Small intestine (tissue), 16 donors: ENCODE measurements at places on chromosomes 6 and 20. TPM values are rescaled to one million over a fixed set of nuclear protein-coding genes. Genes with fewer than 3 reads are reported as not detected.
A peak's percentile ranks its signal among the peaks of the same experiment; 100 is the strongest.

GRCh38 chr20:5734602-5735001, 15.6 kb upstream of the SHLD1 start:
- H3K36me3 ChIP-seq, result no peaks in the 10 kb centered on the region
- H3K27me3 ChIP-seq, result no peaks in the 10 kb centered on the region
- no peak overlapping the region for H3K27ac ChIP-seq
- H3K4me3 ChIP-seq, result no peak overlapping the region

The MAP7 gene
- 45.6 TPM for polyA plus RNA-seq

The LKAAEAR1 gene
- polyA plus RNA-seq, result 0.09 TPM

GRCh38 chr6:93575495-93576267, 156.3 kb upstream of the EPHA7 start:
- DNase-seq, result no peak
- no peaks in the 10 kb centered on the region for H3K36me3 ChIP-seq
- no peaks in the 10 kb centered on the region for H3K27me3 ChIP-seq
- no peak overlapping the region for H3K4me3 ChIP-seq

GRCh38 chr6:39941138-39941537, 6.9 kb upstream of the MOCS1 start:
- H3K36me3 ChIP-seq, result no peaks in the 10 kb centered on the region
- DNase-seq, result no peak
- H3K27ac ChIP-seq, result no peak overlapping the region
- H3K4me3 ChIP-seq, result no peak overlapping the region
- H3K27me3 ChIP-seq, result no peaks in the 10 kb centered on the region

DNA sequence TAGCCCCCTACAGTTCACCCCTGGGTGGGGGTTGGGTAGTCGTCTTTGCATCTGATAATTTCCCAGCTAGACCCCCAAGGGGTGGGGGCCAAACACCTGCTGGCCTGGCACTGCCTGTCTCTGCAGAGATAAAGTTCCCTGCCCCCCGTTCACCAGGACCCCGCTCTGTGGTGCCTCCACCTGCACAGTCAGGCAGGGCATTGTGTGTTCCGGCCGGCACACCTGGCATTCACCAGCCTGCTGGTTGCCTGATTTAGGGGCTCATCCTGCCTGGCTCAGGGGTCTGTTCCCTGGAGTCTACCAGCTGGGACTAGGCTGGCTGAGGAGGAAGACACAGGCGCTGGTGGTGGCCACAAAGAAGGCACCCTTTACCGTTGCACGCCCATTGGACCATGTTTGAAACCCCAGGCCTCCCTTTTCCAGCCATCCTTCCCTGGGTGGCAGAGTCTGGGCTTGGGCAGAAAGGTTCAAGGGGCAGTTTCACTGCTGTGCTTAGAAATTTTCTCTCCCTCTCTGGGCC, 30.8 kb upstream of the SCRT2 start:
- H3K4me3 ChIP-seq, result no peak overlapping the region
- no peaks in the 10 kb centered on the region for H3K4me1 ChIP-seq
- H3K27me3 ChIP-seq, result peaks cover 18% of the 10 kb centered on the region
- DNase-seq, result no peak
- no peaks in the 10 kb centered on the region for H3K36me3 ChIP-seq

The SYCP2 gene
- 2.6 TPM for polyA plus RNA-seq

GRCh38 chr6:69825904-69826303, 29.1 kb upstream of the LMBRD1 start:
- H3K4me3 ChIP-seq, result no peak overlapping the region
- no peaks in the 10 kb centered on the region for H3K27me3 ChIP-seq
- H3K27ac ChIP-seq, result no peak overlapping the region

The SPATS1 gene
- not detected for polyA plus RNA-seq

- no peak for DNase-seq
- no peaks in the 10 kb centered on the region for H3K36me3 ChIP-seq
- no peaks in the 10 kb centered on the region for H3K27me3 ChIP-seq
Observed at GRCh38 chr6:78157606-78158005, 504.8 kb downstream of the MEI4 start.

The LY6G5B gene
- polyA plus RNA-seq, result 16.5 TPM

- no peak overlapping the region for H3K4me3 ChIP-seq
- H3K27ac ChIP-seq, result no peak overlapping the region
- no peaks in the 10 kb centered on the region for H3K4me1 ChIP-seq
- H3K27me3 ChIP-seq, result no peaks in the 10 kb centered on the region
- no peaks in the 10 kb centered on the region for H3K36me3 ChIP-seq
Observed at GRCh38 chr6:20805021-20805420, 270.8 kb downstream of the CDKAL1 start.

The ARMC12 gene
- not detected for polyA plus RNA-seq

DNA sequence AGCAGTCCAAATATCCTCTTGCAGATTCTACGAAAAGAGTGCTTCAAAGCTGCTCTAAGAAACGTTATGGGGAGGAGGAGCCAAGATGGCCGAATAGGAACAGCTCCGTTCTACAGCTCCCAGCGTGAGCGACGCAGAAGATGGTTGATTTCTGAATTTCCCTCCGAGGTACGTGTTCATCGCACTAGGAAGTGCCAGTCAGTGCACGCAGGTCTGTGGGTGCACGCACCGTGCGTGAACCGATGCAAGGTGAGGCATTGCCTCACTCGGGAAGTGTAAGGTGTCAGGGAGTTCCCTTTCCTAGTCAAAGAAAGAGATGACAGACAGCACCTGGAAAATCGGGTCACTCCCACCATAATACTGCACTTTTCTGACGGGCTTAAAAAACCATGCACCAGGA, 272.1 kb upstream of the DEFB115 start:
- no peaks in the 10 kb centered on the region for H3K4me1 ChIP-seq
- H3K27me3 ChIP-seq, result no peaks in the 10 kb centered on the region
- no peaks in the 10 kb centered on the region for H3K36me3 ChIP-seq
- no peak for DNase-seq
- no peak overlapping the region for H3K4me3 ChIP-seq

The SPATA25 gene
- not detected for polyA plus RNA-seq

- no peak overlapping the region for H3K27ac ChIP-seq
- H3K4me1 ChIP-seq, result no peaks in the 10 kb centered on the region
- no peak overlapping the region for H3K4me3 ChIP-seq
- DNase-seq, result no peak
- no peaks in the 10 kb centered on the region for H3K36me3 ChIP-seq
Observed at GRCh38 chr6:14306151-14306906, 188.8 kb downstream of the CD83 start.

The DBNDD2 gene
- 114 TPM for polyA plus RNA-seq

The KIF25 gene
- not detected for polyA plus RNA-seq

DNA sequence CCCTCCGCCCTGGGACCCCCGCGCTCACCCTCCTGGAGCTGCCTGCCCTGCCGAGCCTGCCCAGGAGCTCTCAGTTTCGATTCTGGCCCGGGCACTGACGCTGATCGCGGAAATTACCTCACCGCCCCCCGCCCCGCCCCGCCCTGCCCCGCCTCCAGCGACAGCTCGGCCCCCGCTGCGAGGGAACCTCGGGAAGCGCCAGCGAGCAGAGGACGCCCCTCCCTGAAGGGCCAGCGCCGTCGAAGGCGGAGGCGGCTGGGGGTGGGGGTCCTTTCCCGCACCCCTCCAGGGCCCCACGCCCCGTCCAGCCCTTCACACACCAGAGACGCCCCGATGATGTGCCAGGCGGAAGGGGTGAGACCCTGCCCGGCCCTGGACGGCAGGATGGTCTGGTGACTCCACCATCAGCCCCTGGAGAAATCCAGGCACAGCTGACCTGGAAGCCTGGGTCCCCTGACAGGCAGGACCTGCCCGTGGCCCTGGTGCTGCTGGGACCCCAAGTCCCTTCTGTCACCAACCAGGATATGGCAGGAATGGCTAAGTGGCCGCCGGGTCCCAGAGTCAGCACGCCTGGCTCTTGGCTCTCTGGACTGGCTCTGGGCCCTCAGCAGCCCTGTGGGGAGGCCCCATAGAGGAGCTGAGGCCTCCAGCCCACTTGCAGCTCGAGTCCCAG, at the start of gene HELZ2:
HELZ2 (minus strand) TSS at position 84 of the 673 bp plus-strand sequence. CDS start 1,854 bp downstream, outside the sequence.
- peak within 1 kb of the TSS; percentile 57 for H3K27ac ChIP-seq
- peak within 1 kb of the TSS; percentile 93 for H3K4me3 ChIP-seq
- H3K36me3 ChIP-seq, result peaks cover 2% of the 10 kb centered on the region
- peak; percentile 82 for DNase-seq
- no peaks in the 10 kb centered on the region for H3K4me1 ChIP-seq

DNA sequence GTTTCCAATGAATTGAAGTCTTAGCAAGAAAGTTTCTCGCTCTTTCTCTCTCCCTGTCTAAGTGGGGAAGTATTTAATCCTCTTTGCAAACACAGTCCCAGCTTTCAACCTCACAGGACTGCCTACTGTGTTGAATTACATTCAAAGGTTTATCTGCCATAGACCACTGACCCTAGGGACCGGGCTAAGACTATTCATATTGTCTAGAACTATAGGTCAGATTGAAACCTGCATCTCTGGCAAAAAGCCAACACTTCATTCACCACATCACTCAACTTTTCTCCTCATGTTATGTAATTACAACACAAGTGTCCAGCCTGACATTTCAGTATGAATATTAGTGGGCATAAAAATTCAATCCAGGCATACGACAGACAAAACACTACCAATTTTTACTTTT, 314.7 kb upstream of the RSPO3 start:
- H3K27me3 ChIP-seq, result peaks cover 2% of the 10 kb centered on the region
- no peaks in the 10 kb centered on the region for H3K4me1 ChIP-seq
- no peak overlapping the region for H3K4me3 ChIP-seq
- H3K27ac ChIP-seq, result no peak overlapping the region
- H3K36me3 ChIP-seq, result no peaks in the 10 kb centered on the region

GRCh38 chr20:740162-740561, 28.1 kb downstream of the SLC52A3 start:
- peaks cover 4% of the 10 kb centered on the region for H3K27me3 ChIP-seq
- H3K4me3 ChIP-seq, result no peak overlapping the region
- peak; percentile 60 for DNase-seq
- no peak overlapping the region for H3K27ac ChIP-seq
- H3K4me1 ChIP-seq, result no peaks in the 10 kb centered on the region

DNA sequence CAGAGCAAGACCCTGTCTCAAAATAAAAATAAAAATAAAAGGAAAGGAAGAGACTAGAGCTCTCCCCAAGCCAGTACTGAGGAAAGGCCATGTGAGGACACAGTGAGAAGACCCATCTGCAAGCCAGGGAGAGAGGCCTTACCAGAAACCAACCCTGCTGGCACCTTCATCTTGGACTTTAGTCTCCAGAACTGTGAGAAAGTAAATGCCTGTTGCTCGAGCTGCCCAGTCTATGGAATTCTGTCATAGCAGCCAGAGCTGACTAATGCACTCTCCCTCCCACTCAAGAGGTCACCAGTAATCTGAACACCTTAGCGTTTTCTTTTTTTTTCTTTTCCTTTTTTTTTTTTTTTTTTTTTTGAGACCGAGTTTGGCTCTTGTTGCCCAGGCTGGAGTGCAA, 7.3 kb upstream of the PRPH2 start:
- H3K27ac ChIP-seq, result no peak overlapping the region
- DNase-seq, result peak; percentile 71
- H3K4me1 ChIP-seq, result no peaks in the 10 kb centered on the region
- no peak overlapping the region for H3K4me3 ChIP-seq

The PRSS35 gene
- 0.12 TPM for polyA plus RNA-seq

DNA sequence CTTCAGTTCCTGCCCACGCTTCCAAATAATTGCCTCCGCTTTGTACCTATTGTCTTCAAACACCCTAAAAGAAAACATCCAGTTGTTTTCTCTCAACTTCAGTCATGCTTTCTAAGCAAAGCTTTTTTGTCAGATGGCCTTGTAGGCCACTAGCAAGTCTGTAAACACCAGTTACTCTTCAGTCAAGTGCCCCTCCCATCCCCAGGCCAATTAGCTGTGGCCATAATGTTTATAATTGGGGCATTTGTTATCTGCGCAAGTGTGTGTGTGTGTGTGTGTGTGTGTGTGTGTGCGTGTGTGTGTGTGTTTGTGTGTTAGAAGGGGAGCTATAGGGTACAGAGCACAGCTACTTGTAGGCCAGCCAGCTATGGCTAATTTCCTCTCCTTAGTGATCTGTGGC, 272.4 kb upstream of the MARCKS start:
- H3K27me3 ChIP-seq, result no peaks in the 10 kb centered on the region
- H3K36me3 ChIP-seq, result no peaks in the 10 kb centered on the region
- H3K4me3 ChIP-seq, result no peak overlapping the region
- no peak overlapping the region for H3K27ac ChIP-seq

DNA sequence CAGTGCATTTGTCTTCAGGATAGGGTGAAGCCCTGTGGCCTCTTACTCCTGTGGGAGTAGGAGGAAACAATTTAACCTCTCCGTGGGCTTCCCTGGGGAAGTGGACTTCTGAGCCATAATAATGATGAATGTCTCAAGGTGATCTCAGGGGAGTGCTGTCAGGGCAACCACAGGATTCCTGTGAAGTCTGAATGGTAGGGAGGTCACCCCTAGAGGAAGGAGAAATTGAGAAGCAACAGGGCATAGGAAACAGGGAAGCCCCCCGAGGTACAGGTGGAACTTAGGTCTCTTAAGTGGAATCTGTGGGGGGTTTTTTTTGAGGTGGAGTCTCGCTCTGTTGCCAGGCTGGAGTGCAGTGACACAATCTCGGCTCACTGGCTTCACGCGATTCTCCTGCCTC, 26.9 kb downstream of the STK35 start:
- no peaks in the 10 kb centered on the region for H3K4me1 ChIP-seq
- no peak for DNase-seq
- no peak overlapping the region for H3K27ac ChIP-seq
- H3K27me3 ChIP-seq, result no peaks in the 10 kb centered on the region
- H3K36me3 ChIP-seq, result peaks cover 35% of the 10 kb centered on the region

DNA sequence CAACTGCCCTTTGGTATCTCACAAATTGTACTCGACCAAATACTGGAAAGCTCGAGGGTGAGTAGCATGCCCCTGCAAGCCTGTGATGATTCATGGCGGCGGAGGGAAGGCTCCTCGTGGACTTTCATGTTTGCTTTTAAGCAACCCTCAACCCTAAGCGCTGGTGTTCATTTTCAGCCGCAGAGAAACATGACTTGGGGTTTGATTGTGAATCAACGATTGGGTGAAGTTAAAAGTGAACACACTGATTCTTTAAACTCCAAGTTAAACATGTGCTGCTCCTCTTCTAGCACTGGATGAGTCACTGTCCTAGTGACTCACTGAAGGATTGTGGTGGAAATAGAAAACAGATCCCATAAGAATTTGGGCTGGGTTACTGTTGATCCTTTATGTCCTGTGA, 8.3 kb downstream of the CD109 start:
- H3K36me3 ChIP-seq, result no peaks in the 10 kb centered on the region
- H3K27me3 ChIP-seq, result no peaks in the 10 kb centered on the region
- no peak overlapping the region for H3K27ac ChIP-seq
- DNase-seq, result no peak
- H3K4me1 ChIP-seq, result no peaks in the 10 kb centered on the region
- H3K4me3 ChIP-seq, result no peak overlapping the region

DNA sequence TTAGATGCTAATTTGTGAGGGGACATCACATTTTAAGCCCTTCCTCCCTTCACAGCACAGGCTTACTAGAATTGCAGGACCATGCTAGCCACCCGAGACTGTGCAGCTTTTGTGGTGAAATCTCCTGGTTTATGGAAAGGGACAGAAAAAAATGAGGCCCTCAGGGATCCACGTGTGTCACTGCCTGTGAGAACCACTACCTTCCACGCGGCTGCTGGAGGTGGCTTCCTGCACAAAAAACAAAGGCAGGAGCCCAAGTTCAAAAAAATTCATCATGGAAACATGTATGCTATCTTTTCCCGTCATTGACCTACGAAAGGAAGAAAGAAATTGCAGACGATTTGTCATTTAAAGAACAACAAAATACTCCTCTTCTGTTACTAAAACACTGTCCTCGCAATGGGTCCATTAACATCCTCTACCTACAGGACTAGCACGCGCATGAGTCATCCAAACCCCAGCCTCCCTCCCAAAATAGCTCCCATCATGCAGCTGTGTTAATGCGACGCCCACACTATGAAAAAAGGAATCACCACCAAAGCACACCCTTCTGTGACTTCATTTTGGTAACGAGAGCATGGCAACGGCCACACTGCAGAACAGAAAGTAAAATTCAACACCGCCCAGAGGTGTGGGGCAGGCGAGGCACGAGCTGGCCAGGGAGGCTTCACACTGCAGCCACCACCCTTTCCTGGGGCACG, 45.7 kb downstream of the RAMACL start:
- H3K27ac ChIP-seq, result peak overlapping the region; percentile 65
- peak; percentile 48 for DNase-seq
- H3K27me3 ChIP-seq, result no peaks in the 10 kb centered on the region
- H3K36me3 ChIP-seq, result peaks cover 3% of the 10 kb centered on the region
- no peaks in the 10 kb centered on the region for H3K4me1 ChIP-seq

The HLA-DOB gene
- polyA plus RNA-seq, result 4.6 TPM
